ENCODE measurements at places on chromosomes 3 and 15.

- DNase-seq: no peak
Measured at GRCh38 chr15:36156879-36157427, 422.5 kb upstream of the CDIN1 start.

DNA sequence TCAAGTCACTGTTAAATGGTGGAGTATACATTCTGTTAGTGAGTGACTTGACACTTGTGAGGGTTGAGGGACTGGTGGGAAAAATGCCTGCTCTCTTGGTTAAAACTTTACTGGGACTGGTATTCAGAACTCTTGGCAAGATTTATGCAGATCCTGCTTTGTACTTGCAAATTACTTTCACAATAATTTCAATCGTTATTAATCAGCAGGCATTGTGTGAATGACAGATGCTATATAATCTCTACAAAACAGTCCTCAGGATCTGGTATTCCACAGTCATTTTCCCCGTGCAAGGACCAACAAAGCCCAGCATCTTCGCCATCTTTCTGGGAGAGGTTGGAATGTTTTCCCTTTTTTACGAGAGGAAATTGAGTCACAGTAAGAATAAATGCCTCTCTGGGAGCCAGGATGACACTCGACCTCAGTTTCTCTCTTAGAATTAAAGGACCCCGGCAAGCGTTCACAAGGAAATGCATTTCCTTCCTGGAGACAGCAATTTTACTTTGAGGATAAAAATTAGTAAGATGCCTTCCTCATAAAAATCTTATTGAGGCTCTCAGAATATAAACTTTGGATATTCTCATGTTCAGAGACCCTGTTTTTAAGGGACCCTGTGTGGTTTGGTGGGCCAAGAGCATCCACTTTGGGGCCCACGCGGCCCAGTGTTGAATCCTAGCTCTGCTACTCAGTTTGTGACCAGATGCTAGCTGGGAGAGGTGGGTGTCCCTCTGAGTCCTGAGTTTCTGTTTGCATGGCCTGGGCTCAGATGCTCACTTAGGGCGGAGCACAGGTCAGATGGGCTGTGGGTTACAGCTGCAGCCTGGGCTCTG lies 45.3 kb upstream of the PLCL2 start:
- no peak for DNase-seq

DNA sequence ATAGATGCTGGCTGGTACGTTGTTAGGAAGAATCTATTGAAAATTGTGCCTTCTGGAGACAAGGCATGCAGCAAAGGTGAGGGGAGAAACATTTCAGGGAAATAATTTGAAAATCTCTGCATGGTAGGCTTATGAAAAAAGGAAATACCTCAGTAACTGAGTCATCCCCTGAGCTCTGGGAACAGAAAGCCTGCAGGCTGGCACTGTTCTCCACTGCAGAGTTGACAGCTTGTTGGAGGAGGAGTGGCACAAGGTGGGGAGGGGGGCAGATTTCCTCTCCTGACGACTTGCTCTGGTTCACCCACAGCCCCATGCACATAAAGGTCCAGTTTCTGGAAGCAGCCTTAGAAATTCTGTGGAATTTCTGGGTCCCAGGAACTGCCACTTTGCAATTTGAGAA lies 179.4 kb downstream of the ABHD5 start:
- no peak for DNase-seq

DNA sequence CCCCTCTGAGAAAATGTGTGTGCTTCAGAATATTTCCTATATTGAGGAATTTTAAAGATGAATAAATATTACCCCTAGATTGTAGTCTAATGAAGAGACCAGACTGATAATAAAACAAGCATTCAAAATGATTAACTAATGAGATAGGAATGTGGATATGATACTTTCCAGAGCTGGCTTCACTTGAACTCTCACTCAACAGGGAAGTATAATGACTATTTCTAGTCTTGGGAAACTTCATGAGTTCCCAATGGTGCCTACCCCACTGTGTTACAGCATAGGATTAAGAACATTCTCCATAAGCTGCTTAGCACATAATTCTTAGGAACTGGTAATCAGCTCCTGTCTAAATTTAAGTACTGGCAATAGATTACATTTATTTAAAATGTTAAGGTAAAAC lies 261.5 kb upstream of the ZNF385D start:
- no peak for DNase-seq

- no peak for DNase-seq
Measured at GRCh38 chr3:46676601-46677410, 16.7 kb downstream of the ALS2CL start.

- no peak for DNase-seq
Measured at GRCh38 chr15:100833417-100834389, 45.9 kb upstream of the ALDH1A3 start.

- DNase-seq: no peak
Measured at GRCh38 chr3:197407526-197407925, 109.1 kb upstream of the DLG1 start.

GRCh38 chr15:22950256-22950990 lies 29.7 kb downstream of the CYFIP1 start:
- no peak for DNase-seq

DNA sequence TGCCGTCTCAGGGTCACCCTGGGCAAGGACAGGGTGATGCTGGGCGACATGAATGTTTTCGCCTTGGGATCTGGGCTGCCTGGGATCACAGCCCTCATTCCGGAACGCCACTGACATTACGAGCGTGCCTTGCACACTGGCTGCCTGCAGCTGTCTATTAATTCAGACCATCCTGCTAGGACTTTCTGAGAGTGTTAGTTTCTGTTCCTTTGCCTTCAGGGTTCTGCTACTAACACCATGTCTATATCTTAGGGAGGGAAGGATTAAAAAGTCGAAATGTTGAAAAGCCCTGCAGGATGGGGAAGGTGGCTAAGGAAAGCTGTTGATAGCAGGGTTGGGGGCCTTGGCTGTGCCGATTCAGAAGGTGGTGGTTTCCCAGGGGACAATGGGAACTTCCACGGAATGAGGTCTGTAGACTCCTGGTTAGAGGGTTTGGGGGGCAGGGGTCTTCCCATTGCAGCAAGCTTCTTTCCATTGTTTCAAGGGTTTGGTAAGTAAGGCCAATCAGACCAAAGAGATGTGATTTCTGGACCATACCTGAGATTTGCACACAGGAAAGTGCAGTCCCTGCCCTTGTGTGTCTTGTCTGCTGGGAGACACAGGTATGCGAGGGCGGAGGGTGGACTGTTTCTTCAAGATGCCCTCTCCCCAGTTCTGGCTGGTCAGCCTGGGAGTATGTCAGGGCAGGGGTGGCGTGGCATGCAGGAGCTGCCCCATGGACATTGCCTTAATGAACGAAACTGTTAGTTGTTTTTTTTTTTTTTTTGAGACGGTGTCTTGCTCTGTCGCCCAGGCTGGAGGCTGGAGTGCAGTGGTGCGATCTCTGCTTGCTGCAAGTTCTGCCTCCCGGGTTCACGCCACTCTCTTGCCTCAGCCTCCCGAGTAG lies 50.9 kb downstream of the RGMA start:
- no peak for DNase-seq

DNA sequence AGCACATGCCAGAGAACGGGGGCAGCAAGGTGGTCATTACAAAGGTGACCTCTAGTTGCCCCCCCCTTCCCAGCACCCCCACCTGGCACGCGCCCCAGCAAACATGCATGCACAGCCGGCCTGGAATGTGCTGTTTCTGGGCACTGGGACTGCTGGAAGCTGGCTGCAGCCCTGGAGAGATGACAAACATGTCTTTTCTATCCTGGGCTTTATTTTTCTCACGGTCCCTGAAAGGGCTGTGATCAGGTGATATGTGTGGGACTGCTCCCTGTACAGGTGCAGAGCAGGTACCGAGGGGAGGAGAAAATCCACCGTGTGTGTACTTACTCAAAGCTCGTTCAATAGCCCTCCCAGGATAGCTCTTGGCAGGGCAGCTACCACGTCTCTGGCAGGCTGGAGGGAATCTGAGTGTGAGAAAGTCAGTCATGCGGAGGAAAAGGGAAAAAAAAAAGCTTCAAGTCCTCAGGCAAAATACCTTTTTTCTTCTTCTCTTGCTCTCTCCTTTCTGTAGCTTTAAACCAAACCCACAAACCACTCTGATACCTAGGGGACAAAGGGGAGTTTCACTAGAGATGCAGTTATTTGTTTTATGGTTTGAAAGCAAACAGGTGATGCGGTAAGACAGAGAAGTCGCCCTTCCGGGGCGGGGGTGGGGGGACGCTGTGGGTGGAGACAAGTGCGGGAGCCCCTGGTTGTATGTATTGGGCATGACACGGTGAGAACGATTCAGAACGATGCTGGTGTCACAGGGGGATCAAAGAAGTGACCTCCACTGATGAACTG lies 5.0 kb upstream of the HES1 start:
- DNase-seq: no peak

DNA sequence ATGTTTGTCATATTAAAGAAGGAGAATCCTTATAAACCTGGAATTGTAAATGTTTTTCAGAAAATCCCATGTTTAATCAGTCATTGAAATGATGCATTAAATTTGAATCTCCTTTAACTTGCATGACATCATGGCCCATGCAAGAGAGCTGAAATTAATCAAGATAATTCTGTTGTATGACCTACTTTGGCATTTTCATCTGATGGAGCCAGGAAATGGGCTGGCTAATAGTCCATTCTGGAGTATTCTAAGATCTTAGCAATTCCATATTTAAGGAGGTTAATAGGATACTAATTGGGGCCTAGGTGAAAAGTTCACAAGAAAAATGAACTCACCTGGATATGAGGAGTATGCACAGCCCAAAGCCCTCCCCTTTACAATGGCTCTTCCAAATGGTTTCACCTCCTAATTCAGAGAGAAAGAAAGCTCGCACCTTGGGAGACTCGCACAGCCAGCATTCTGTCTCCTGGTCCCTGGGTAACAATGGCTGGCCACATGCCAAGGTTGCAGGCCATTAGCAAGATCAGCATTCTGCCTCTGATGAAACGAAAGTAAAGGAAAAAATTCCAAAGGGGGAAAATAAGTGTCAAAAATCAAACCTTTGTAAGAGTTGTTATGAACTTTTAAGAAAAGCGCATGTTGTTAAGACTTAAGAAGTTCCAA lies 786.4 kb downstream of the MCTP2 start:
- DNase-seq: no peak

DNA sequence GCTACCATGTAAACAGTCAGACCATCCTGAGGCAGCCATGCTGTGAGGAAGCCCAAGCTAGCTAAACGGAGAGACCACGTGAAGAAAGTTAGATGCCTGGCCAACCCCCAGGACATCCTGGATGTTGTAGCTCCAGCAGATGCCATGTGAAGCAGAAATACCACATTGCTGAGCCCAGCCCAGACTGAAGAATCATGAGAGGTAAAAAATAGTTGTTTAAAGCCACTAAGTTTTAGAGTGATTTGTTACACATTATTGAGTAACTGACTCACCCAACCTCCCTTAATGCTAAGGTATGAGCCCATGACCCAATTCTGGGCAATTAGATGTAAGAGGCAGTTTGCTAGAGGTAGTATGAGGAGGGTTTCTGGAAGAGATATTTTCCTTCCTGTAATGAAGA lies 200.5 kb downstream of the THRB start:
- DNase-seq: no peak

- no peak for DNase-seq
Measured at GRCh38 chr3:106068795-106069194, 200.0 kb upstream of the CBLB start.

GRCh38 chr15:65994832-65995231 lies 125.5 kb downstream of the RAB11A start:
- DNase-seq: no peak

DNA sequence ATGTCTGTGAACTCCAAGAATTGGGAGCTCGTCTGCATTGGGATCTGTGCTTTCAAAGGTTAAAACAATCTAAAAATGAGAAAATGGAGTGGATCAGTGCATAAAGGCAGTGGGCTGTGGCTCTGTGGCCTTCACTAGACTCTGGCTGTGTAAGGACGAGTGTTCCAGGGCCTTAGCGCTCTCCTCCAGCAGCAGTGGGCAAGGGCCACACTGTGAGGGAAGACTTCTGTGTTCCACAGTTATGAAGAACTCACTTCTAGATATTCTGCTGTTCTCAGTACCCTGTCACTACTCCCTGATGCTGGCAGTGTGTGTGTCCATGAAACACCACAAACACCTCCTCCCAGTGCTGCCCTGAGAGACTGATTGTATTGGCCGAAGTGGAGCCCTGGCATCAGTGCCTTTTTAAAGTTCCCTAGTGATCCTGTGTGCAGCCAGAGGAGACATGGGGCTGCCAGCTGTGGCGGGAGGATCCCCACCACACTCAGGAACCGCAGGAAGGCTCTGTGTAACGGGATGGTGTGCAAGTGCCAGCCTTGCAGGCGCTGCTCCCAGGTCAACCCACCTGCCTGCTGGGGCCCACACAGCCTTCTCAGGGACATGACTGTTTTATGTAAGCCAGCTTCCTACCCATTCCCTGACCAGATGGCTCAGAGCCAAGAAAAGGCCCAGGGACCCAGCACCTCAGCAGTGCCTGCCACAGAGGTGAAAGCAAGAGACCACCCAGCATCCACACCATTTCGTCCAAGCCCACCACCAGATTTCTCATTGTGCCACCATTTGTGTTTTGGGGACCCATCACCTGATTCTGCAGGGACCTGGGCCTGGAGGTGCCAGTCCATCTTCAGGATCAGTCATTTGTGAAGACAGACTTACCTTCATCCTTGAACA lies 40.4 kb downstream of the ABTB1 start:
- no peak for DNase-seq

- DNase-seq: no peak
Measured at GRCh38 chr15:87967951-87968350, 288.6 kb downstream of the NTRK3 start.

GRCh38 chr15:77029166-77030047 lies 34.5 kb downstream of the PSTPIP1 start:
- peak; percentile 5 for DNase-seq

GRCh38 chr3:194446172-194446571 lies 40.6 kb downstream of the ATP13A3 start:
- DNase-seq: no peak

DNA sequence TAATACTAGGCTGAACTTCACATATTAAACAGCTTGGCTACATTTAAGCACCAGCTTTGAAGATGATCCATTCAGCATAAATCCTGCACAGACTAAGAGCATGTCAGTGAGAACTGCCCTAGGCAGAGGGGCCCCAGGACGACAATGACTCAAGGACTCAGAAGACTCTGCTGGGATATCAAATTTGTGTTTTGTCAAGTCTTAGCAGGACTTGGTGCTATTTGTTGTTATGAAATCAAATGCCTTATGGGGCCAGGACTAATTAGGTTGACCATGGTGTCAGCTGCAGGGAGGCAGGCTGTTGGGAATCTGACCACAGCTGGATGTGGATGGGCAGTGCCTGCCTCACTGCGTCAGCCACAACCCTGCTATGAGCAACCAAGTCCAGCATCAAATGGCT lies 91.8 kb downstream of the RYR3 start:
- DNase-seq: no peak

DNA sequence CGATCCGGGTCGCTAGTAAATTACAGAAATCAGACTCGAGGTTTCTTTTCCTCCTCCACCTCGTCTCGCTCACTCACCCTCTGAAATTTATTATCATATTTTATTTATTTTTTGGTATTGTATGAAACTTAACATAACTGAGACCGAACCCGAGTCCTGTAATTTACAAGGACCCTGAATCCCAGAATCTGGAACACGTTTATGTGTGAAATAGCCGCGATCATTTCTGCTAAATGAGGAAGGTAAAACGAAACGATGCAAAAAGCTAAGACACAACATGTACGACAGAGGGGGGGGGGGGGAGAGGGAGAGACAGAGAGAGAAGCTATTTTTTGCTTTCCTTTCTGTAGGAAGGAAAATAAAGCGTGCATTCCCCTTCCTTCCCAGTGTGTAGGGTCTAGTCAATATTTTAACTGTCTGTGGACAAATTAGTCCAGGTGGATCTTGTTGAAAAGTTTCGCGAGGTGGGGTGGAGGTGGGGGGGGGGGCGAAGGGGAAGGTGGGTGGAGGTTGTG lies 1.6 kb downstream of the BBX start:
- peak; percentile 28 for DNase-seq

GRCh38 chr3:152969557-152970300 lies 134.8 kb downstream of the P2RY1 start:
- no peak for DNase-seq
